ENCODE measurements at places on chromosomes 2 and 18. TPM values are rescaled to one million over a fixed set of nuclear protein-coding genes. Genes with fewer than 3 reads are reported as not detected.
A peak's percentile ranks its signal among the peaks of the same experiment; 100 is the strongest.

DNA sequence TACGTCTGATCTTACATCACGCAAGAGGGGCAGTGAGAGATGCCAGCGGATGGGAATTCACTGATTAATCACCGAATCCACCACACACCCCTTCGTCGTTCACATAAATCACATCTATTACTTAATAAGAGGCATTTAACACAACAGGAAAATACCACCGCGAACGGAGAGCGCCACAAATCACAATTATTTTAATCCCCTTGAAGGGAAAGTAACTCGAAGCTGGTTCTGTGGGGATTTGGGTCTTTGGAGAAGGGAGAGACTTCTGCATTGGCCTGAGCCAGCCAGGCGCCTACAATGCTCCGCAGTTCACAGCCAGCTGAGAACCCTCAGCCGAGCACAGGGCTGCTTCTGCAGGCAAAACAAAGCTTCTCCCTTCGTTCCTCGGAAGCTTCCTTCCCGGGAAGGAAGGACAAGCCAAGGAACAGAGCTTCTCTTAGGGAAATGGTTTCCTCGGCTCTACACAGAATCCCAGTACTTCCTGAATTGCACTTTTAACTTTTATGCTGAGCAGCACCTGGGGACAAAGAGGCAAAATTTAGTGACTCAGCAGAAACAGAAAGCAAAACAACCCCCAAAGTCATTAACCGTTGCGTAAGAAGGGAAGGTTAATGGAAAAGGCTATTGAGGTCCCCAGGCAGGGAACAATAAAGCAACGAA lies at the start of gene LRP1B:
LRP1B (minus strand) TSS at position 7 of the 660 bp plus-strand sequence. CDS start 287 bp downstream, outside the sequence.
- peak; percentile 57 for DNase-seq

GRCh38 chr2:3789256-3789655 lies 85.9 kb downstream of the DCDC2C start:
- no peak for DNase-seq

DNA sequence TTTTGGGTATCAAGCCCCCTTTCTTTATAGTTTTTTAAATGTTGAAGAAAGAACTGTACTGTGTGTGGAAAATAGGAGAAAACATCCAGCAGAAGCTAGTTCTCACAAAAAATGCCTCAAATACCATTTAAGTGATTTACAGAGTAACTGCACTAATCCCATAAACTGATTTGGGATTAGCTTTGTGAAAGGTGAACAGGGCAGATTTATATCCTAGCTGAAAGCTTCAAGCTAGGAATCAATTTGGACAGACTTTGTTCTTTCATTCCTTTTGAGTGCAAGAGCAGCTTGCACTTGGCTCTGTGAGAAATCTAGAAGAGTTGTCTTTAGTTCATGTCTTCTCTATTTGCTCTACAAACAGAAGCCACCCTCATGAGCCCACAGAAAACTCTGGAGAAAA lies 183.9 kb upstream of the VRK2 start:
- peak; percentile 30 for DNase-seq

DNA sequence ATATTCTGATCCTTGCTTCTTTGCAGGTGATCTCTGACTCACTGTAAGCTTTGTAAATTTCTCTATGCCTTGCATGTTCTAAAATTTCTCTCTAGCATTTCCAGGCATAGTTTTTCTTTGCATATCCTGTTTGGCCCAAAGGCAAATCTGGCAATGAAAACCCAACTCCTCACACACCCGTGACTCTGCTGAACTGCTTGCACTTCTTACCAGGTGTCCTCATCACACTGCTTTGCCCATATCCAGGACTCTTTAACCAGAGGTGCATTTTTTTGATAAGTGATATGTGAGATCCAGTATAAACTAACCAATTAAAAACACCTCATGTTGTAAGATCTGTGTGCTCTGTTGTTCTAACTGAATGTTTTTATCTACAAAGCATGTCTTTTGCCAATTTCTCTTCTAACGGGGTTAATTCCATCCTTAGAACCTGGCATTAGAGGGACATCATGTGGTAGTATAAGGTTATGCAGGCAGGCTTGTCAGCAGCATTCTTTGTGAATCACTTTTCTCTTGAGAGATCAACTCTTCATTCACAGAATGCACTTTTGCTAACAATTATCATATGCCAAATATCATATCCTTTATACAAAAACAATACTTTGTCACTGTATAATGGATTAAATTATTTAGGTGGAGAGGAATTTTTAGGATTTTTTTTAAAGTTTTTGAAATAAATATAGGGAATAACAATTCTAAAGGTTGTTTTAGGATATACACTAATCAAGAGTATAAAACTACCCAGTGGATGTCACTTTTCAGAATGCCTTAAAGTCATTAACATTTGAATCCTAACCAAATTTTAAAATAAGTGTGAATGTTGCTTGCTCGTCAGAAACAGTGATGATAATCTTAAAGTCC lies 20.8 kb upstream of the TMX3 start:
- DNase-seq, result peak; percentile 62

- no peak for DNase-seq
Measured at GRCh38 chr2:153939124-153939796, 67.5 kb downstream of the GALNT13 start.

DNA sequence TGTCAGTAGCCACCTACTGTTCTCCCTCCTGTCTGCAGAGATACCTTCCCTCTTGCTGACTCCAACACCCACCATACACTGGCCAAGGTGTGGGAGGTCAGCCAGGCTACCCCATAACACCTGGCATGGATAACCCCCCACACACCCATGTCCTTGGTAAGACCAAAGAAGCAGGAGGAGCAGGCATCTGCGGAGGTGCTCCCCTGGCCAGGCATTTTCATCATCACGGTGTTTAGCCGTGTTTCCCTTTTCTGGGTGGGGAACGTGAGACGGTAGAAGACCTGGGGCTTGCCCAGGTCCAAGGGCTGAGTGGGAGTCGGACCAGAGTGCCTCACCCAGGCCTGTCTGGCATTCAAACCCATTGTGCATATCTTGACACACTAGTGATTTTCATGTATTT lies 150.3 kb downstream of the SMAD7 start:
- no peak for DNase-seq

DNA sequence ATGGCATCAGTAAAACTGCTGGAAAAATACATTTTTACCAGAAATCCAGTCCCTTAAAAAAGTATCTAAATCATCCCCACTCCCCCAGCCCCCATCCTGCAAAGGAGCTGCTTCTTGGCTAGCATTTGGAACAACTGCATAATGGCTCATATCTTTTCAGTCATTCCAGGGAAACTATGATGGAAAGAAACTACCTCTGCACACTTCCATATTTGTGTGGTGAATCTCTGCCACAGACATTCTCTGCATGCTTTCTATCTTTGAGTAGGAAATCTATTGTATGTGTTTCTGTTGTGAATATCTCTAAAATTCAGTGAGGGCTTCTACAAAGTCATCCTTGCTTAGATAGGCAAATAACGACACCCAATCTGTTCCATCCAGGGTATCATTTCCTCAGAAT lies 632.3 kb downstream of the LRP1B start:
- no peak for DNase-seq

GRCh38 chr18:44716697-44717163 lies 36.0 kb downstream of the SETBP1 start:
- DNase-seq, result no peak

- DNase-seq, result no peak
Measured at GRCh38 chr18:46950064-46950656, 32.8 kb downstream of the KATNAL2 start.

DNA sequence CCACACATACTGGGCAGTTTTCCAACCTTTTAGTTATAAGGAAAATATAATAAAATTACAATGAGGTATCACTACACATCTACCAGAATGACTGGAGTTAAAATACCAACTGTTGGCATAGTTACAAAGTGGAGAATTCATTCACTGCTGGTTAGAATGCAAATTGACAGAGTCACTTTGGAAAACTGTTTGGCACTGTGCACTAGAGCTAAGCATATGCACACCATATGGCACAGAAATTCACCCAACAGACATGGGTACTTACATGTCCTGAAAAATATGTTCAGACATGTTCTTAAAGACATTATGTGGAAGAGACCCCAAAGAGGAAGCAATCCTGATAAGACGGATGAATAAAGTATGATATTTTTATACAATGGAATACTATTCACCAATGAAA lies 686.1 kb upstream of the RAB6C start:
- DNase-seq, result no peak

DNA sequence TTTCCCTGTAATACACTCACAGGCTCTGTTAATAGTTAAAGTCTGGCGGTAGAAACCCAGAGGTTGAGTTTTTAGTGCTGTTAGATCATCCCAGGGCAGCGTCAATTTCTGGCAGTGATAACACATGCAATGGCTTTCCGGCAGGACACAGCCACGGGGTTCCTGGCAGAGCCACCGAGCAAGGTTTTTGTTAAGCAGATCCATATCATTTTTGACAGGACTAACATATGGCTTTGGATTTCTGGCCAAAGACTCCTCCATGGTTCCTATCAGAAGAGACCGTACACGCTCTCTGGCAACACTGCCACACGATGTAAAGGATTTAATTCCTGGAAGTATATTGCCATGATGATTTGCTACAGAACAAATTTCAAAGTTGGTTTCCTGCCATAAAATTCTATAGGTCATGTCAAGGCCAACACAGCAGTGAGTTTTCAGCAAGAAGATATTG lies 854.3 kb downstream of the LRRTM4 start:
- DNase-seq, result peak; percentile 53

GRCh38 chr18:12842459-12843380 lies 41.3 kb downstream of the PTPN2 start:
- no peak for DNase-seq

GRCh38 chr18:39834636-39835035 lies 2120.4 kb upstream of the PIK3C3 start:
- no peak for DNase-seq

DNA sequence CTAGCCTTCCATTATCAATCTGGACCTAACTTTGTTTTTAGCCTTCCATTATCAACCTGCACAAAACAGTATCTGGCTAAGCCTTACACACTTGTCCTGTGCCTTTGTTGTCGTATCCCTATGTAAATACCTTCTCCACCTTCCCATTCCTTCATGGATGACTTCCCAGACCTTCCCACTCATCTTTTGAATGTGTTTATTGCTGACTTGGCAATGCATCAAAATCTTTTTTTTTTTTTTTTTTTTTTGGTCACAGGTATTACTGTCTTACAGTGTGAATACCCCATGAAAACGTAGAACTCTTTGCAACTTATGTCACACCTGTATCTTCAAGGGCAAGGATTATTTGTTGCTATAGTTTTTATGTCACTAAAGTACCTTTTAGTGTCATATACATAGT lies 25.7 kb downstream of the RPE start:
- no peak for DNase-seq

Gene COL6A3
- total RNA-seq, result 1,957 TPM

Gene SALL3
- 0.96 TPM for total RNA-seq

Gene CHRNA1
- total RNA-seq, result 3.9 TPM

Gene MRO
- total RNA-seq, result 1.9 TPM

Gene DES
- 2,247 TPM for total RNA-seq

Gene HOXD4
- 2.4 TPM for total RNA-seq
